ENCODE measurements at places on chromosomes 6 and 20. TPM values are rescaled to one million over a fixed set of nuclear protein-coding genes. Genes with fewer than 3 reads are reported as not detected.

DNA sequence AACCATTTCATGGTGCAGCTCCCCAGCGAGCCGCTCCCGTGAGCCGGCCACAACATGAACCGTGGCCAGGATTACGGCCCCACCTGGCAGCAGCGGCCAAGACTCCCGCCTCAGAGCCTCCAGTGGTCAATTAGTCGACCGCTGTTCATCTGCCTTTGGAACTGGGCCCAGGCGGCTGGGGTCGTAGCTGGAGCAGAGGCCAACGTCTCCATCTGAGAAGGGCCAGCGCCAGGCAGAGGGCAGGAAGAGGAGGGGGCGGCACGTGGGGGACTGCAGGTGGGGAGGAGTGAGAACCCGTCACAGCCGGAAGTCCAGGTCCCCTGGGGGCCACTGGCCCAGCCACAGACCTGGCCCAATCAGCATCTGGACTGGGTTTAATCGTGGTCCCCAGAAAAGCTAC, 184.3 kb downstream of the TAF4 start:
- DNase-seq = no peak

- no peak for DNase-seq
Measured at GRCh38 chr6:71656121-71656520, 230.2 kb upstream of the RIMS1 start.

DNA sequence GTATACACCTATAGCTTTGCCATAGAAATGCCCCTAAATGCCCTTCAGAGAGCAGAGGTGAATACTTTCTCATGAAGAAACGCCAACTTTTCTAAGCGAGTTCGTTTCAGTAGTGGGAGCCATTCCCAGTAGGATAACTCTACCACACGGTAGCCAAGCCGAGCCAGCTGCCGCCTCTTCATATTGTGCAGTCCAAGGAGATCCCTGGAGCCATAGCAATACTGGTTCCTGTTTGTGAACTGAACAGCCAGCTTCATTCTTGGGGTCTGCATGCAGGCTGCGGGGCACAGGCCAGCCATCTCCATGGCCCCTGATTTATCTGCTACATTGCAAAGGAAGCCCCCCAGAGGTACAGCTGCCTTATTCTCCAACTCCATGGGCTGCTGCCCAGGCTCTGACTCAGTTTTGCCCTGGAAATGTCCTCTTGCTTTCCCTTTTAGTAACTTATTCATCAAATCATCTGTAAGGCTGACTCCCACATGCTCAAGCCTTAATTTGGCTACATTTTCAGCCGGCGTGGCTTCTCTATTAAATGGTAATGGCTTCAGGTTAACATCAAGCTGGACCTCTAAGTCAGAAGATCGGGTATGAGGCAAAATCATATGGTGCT, 12.8 kb downstream of the FASTKD5 start:
- no peak for DNase-seq

GRCh38 chr6:138454981-138455706, 44.1 kb downstream of the NHSL1 start:
- DNase-seq = no peak

- DNase-seq = no peak
Measured at GRCh38 chr6:6840831-6841291, 252.3 kb downstream of the LY86 start.

DNA sequence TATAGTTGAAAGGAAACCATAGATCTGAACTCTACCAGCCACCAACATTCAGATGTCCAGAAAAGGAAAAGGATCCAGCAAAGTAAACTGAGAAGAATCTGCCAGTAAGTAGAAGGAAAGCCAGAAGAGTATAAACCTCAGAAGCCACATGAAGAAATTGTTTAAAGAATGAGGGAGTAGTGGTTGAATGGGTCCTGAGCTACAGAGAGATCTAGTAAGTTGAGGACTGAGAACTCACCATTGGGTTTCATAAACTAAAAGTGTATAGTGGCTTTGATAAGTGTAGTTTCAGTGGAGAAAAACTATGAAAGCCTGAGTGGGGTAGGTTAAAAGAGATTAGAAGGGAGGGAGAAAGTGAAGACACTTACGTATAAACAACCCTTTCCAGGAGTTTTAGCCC, 32.0 kb upstream of the SUMO4 start:
- no peak for DNase-seq

- DNase-seq = no peak
Measured at GRCh38 chr6:158801655-158802294, 17.4 kb downstream of the EZR start.

DNA sequence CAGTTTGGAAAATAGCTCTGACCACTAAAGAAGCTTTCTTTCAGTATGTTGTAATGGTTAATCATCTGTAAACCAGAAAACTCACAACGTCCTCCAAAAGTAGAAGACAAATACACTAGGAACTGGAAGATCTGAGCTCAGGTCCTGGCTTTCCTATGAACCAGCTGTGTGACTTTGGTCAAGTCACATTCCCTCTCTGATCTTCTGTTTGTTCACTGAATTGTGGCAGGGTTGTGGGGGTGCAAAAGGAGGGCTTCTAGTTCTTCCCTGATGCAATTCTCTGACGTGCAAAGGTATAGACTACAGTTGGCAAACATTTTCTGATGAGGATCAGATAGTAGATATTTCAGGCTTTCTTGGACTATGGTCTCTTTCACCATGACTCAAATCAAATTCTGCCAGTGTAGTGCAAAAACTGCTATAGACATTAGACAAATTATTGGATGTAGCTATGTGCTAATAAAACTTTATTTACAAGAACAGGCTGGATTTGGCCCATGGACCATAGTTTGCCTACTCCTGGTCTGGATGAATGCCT, 44.9 kb downstream of the ATXN1 start:
- DNase-seq = no peak

- DNase-seq = no peak
Measured at GRCh38 chr20:63951398-63952209, 4.6 kb downstream of the UCKL1 start.

DNA sequence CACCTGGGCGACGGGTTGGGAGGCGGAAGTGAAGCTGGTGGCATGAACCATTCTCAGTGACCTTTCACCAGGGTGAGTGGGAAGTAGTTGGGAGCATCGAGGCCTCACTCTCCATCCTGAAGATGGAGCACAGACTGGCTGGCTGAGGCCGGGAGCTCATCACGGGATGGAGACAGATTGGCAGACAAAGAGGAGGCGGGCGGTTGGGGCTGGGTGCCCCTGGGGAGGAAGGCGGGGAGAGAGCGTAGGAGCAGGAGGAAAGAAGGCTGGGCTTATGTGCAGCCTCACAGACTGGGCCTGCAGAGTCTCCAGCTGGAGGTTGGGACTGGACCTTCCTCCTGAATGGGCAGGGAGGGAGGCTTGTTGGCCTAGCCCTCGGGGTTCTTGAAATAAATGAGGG, 44.2 kb upstream of the SCRT2 start:
- DNase-seq = no peak

DNA sequence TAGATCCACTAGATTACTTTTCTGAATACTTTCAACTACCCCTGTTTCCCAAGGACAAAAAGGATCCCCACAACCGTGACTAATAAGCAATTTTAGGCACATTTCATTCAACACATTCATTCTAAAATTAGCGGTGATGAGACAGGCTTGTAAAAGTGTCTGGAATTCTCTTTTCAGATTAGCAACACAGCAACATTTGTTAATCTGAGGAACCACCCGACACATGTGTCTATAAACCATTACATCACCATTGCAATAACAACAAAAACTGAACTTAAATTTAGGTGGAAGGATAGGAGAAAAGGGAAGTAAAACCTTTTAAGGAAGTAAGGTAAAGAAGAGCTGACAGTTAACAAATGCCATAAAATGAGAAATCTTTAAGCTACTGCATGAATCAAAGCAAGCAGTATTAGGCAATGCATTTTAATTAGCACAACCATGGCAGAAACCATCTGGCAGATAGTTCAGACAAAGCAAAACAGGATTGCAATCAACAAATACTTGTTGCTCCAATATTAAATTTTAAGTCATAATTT, 49.1 kb downstream of the MAP3K7 start:
- DNase-seq = no peak

GRCh38 chr6:2439632-2440031, 194.2 kb upstream of the GMDS start:
- no peak for DNase-seq

DNA sequence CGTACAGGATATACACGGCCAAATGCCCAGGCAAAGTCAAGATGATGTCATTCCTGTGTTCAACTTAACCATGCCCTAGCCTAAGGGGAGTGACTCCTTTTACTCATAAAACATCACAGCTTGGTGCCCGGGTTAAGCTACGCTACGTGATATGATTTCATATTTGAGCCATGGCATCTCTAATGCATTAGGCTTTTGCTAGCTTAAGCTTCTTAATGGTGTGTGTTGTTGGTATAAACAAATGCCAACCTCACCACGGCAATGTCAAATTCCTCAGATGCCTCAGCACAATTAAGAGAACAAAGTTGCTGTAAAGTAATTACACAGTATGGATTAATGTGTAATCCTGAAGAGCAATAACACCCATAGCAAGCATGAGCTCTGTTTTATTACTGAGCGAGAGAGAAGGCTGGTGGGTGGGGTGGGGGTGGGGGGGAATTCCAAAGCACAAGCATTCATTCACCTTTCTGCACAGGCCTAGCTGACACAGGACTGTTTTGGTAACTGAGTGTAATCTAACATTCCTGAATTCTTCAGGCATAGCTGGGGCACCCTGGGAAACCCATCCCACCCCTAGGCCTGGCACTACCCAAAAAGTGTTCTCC, 44.7 kb upstream of the CNKSR3 start:
- DNase-seq = no peak

- DNase-seq = no peak
Measured at GRCh38 chr20:1296922-1297321, 30.8 kb downstream of the SNPH start.

DNA sequence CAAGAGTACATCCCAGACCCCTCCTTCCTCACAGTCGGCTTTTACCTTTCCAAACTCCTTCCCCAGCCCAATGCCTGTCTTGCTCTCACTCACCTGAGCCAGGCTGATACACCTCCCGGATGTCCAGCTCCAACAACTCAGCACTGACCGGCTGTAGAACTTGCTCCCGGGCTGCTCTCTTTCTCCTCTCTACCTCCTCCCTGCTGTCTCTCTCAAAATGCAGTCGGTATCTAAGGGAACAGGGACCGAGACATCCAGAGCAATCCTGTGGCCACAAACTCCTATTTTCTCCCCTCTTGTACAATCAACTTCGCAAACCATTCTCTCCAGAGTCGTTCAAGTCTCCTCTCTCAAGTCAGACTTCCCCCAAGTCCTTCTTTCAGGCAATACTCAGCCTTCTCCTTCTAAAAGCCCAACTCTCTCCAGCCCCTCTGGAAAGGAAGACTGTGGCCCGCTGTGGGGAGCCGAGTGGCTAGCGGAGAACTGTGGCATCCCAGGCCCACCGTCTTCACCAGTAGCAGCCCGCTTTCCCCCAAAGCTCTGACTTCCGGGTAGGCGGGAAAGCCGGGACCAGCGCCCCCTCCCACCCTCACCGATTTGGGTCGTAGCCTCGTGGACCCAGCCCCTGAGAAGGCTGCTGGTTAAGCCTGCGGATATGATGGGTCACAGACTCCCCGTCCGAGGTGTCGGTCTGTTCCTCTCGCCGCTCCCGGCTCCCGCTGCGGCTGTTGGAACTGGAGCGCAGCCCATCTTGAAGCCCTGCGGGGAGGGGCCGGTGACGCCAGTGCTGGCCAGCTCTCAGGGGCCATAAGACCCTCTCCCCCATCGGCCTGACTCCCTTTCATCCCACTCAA, 1.1 kb downstream of the GNL1 start:
- peak; percentile 43 for DNase-seq

DNA sequence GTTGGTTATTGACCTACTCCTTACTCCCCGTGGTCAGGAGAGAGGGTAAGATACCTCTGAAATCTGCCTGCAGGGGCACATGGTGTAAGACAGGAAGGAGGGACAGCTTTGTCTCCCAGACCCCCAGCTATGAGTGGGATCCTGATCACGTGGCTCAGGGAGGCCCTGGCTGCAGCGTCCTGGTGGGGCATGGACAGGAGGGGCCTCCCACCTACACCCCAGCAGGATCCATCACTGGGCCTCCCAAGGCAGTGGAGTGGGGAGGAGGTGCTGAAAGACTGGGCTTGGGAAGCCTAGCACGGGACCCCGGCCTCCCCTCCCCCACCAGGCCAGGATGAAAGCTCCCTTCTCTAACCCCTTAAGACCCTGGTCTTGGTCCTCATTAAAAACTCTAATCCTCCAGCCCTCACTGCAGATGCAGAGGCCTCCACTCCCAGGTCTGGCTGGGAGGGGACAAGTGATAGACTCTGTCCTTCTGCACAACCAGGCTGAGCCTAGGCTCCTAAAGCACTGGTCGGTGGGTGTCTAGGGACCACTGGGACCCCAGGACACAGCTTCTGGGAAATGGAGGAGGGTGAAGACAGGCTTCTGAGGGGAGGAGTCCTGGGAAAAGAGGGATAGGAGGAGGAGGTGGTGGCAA, 29.6 kb upstream of the VEGFA start:
- no peak for DNase-seq

- DNase-seq = no peak
Measured at GRCh38 chr20:54221996-54222890, 14.4 kb downstream of the PFDN4 start.

UBE2V1 gene
- total RNA-seq = 74.0 TPM

GPR63 gene
- total RNA-seq = 9.7 TPM

C20orf141 gene
- not detected for total RNA-seq

RAMACL gene
- 6.0 TPM for total RNA-seq

PDYN gene
- not detected for total RNA-seq

DYNLT2 gene
- 2.4 TPM for total RNA-seq

All from urinary bladder (tissue), 4 donors.